ENCODE measurements at places on chromosomes 1 and 21.
A peak's percentile ranks its signal among the peaks of the same experiment; 100 is the strongest.

- DNase-seq: peak; percentile 55
- H3K4me1 ChIP-seq: peaks cover 3% of the 10 kb centered on the region
- H3K4me3 ChIP-seq: no peak overlapping the region
- H3K27me3 ChIP-seq: no peaks in the 10 kb centered on the region
- H3K36me3 ChIP-seq: peaks cover 16% of the 10 kb centered on the region
Observed at GRCh38 chr1:12001249-12001917, 17.9 kb upstream of the MIIP start.

GRCh38 chr21:37688952-37689659 is 227.2 kb downstream of the KCNJ6 start:
- peaks cover 3% of the 10 kb centered on the region for H3K27me3 ChIP-seq
- peaks cover 5% of the 10 kb centered on the region for H3K4me1 ChIP-seq
- no peak for DNase-seq
- no peaks in the 10 kb centered on the region for H3K36me3 ChIP-seq

DNA sequence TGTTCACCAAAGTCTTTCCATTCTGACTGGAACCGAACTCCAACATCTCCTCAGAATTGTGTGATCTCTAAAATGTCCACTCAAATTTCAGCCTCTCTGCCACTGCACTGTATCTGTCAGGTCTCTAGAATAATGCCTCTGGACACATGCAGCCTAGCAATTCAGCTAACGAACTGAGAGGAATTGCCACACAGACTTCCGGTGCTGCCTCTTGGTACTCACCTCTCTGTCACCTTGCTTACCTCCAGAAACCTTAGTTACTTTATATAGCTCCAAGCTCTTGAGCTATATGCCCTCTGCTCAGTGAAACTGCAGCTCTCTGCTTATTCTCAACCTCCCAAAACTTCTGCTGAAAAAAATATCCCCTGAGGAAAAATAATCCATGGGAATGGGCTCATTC is 2.7 kb upstream of the CHRM3 start:
- no peaks in the 10 kb centered on the region for H3K36me3 ChIP-seq

- DNase-seq: peak; percentile 71
- peak within 1 kb of the TSS; percentile 97 for H3K27ac ChIP-seq
- peaks cover 24% of the 10 kb centered on the region for H3K27me3 ChIP-seq
- H3K4me3 ChIP-seq: peak within 1 kb of the TSS; percentile 94
- H3K36me3 ChIP-seq: no peaks in the 10 kb centered on the region
Observed at GRCh38 chr1:64469977-64470664, at the start of gene CACHD1. TSS of gene CACHD1 (plus strand) at chr1:64470129. CDS start at chr1:64470745, 616 bp downstream.

GRCh38 chr1:69993810-69994209 is 211.6 kb downstream of the LRRC40 start:
- H3K27me3 ChIP-seq: no peaks in the 10 kb centered on the region
- H3K4me1 ChIP-seq: no peaks in the 10 kb centered on the region
- H3K36me3 ChIP-seq: no peaks in the 10 kb centered on the region
- no peak for DNase-seq
- no peak overlapping the region for H3K27ac ChIP-seq
- H3K4me3 ChIP-seq: no peak overlapping the region

DNA sequence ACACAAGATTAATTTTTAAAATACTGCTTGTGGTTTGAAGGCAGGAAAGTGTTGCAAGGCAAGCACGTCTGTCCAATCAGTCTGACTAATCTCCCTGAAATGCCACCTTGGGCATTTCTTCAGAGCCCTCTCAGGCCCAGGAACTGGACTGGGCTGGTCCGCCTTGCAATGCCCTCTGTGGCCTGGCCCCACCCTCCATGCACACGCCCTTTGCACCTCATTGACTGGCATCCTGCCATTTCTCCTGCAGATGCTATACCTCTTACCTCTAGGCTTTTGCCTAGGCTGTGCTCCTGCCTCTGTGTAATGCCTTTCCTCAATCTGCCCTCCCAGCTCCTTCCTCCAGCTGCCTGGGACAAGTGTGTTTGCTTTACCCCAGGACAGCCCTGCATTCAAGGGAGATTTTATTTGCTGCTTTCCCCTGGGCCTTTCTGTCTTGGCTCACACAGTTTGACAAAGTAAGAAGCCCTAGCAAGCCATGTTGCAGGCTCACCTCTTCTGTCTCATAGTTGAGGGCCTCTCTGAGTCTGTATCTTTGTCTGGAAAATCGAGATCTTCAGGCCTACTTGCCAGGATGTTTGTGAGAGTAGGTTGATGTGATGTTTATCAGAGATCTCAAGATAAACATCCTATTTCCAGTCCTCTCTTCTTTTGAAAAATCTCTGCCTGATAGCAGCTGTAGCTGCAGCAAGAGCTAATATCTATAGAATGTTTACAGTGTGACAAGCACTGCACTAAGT is 149.2 kb upstream of the JUN start:
- no peaks in the 10 kb centered on the region for H3K27me3 ChIP-seq
- DNase-seq: no peak
- H3K27ac ChIP-seq: peak overlapping the region; percentile 8
- peaks cover 9% of the 10 kb centered on the region for H3K4me1 ChIP-seq
- H3K4me3 ChIP-seq: no peak overlapping the region

DNA sequence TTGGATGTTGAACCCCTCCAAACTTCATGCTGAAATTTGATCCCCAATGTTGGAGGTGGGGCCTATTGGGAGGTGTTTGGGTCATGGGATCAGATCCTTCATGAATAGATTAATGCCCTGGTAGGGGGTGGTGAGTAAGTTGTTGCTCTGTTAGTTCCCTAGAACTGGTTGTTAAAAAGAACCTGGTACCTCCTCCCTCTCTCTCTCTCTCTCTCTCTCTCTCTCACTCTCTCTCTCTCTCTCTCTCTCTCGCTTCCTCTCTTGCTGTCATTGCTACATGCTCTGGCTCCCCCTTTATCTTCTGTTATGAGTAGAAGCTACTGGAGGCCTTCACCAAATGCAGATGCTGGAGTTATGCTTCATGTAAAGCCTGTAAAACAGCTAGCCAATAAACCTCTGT is 498.2 kb upstream of the NR5A2 start:
- no peak for DNase-seq
- no peaks in the 10 kb centered on the region for H3K27me3 ChIP-seq

DNA sequence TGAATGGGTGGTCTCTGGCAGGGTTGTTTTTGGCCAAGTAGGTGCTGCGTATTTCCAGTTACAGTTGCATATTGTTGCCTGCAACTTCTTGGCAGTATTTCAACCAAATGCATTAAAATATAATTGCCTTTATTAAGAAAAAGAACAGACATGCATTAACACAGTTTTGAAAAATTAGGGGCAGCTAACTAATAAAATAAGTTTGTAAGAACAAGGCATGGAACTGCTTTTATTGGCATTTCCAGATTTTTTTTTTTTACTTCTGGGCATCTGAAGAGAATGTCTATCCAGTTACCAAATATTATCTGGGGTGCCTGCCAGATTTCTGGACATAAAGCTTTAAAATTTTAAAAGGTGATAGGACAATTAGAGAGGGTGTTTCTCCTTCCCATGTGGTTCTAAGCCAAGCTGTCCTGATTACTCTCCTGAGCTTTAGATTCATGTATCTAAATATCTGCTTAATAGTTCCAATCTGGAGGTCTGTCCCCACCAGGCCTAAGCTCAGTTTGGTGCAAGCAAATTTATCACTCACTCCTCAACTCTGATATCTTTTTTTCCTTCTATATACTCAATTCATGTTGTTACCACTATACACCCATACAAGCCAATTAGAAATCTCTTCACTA is 553.3 kb upstream of the USP24 start:
- no peak overlapping the region for H3K27ac ChIP-seq
- no peak for DNase-seq
- no peak overlapping the region for H3K4me3 ChIP-seq
- no peaks in the 10 kb centered on the region for H3K27me3 ChIP-seq
- peaks cover 7% of the 10 kb centered on the region for H3K36me3 ChIP-seq
- no peaks in the 10 kb centered on the region for H3K4me1 ChIP-seq

- H3K27ac ChIP-seq: no peak overlapping the region
- H3K27me3 ChIP-seq: peaks cover 53% of the 10 kb centered on the region
- peaks cover 11% of the 10 kb centered on the region for H3K4me1 ChIP-seq
- H3K36me3 ChIP-seq: no peaks in the 10 kb centered on the region
- H3K4me3 ChIP-seq: no peak overlapping the region
Observed at GRCh38 chr1:36710951-36711350, 228.2 kb upstream of the CSF3R start.
